NCI-H2107 (cell line): ENCODE measurements at places on chromosomes 7 and 10.

DNA sequence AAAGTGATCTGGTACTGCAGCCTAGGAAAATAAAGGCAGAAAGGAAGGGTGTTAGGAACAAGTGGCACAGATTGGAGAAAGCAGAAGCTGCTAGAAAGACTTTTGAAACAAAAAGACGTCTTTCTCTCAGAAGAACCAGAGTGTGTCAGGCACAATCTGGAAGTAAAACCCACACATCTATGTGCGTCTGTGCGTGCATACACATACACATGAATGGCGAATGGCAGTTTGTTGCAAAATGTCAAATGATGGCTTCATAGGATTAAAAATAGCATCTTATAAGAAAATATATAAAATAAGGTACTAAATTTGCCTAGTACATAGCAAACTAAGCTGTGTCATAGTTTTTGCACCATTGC is 246.3 kb downstream of the CDK14 start:
- no peak for DNase-seq

- no peak for DNase-seq
Measured at GRCh38 chr10:95565336-95565735, 4.2 kb upstream of the SORBS1 start.

- DNase-seq = no peak
Measured at GRCh38 chr7:44367475-44368043, 42.2 kb upstream of the CAMK2B start.

DNA sequence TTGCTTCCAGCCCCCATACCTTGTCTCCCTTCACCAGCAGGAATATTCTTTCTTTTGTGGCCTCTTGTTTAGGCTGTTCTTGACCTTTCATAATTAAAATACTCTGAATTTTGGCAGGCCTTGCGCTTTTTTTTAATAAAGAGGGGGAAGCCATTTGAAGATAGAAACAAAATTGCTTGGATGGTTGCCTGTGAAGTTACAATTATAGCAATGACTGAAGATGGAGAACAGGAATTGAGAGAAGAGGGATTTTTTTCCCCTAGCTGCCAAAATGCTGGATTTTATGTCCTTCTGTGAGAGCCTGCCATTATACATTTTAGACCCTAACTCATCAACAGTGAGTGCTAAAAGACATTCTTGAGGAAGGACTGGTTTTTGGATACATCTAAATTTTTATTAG is 24.8 kb downstream of the FGFBP3 start:
- DNase-seq = no peak

DNA sequence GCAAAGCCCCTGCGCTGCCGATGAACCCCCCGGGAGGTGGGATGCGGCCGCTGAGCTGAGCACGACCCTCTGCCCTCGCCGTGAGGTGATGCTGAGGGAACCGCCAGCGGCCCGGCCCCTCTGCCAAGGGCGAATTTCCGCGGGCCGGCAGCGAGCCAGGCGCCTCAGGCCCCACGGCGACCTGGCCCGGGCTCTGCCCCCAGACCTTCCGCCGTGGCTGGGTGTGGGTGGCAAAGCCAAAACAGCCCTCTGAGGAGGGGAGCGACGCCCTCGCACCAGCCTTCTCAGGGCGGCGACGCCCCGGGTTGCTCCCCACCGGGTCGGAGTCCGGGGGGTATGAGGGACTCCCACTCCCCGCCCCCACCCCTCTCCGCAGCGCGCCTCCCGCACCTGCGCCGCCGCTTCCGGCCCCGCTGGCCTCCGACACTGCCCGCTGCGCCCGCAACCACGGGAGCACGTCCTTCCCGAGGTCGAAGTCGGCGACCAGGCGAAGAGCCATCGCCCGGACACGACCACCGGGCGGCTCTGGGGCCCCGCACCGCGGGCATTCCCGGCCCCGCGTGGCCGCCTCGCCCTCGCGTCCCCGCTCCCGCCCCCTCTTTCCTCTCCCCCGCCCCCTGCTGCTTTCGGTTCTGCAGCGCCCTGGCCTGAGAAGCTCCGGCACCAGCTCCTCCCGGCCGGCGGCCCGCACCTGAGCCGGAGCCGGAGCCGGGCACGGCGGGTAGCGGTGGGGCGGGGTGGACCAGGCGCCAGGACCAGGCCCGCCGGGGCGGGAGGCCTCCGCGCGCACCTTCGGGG is at the start of gene GSAP:
GSAP (minus strand) TSS at position 527 of the 798 bp plus-strand sequence; CDS start at position 499, 28 bp downstream.
- peak; percentile 34 for DNase-seq

- no peak for DNase-seq
Measured at GRCh38 chr7:139942636-139943035, 113.6 kb downstream of the TBXAS1 start.

DNA sequence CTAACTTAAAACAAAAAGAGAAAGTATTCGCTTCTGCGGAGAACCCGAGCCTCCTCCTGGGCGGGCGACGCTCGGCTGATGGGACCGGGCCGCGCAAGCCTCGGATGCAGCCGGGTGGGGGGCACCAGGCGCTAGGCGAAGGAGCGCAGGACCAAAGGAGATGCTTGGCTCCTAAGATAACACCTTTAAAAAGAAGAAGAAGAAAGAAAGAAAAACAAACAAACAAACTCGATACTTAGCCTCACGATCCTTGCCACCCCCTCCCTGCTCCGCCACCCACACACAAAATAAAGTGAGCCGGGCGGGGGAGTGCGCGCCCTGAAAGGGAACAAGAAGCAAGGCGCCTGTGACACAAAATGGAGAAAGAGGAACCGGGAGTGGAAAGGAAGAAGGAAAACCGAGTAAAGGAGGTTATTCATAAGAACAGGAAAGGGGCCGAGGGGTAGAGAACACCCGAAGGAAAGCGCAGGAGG is 34.0 kb upstream of the EBLN1 start:
- no peak for DNase-seq

- peak; percentile 3 for DNase-seq
Measured at GRCh38 chr7:134420424-134421125, 38.3 kb downstream of the AKR1B1 start.

- DNase-seq = no peak
Measured at GRCh38 chr7:74235518-74236268, 18.5 kb downstream of the RFC2 start.

- DNase-seq = peak; percentile 24
Measured at GRCh38 chr10:123132576-123133477, 2.9 kb upstream of the HMX3 start.

DNA sequence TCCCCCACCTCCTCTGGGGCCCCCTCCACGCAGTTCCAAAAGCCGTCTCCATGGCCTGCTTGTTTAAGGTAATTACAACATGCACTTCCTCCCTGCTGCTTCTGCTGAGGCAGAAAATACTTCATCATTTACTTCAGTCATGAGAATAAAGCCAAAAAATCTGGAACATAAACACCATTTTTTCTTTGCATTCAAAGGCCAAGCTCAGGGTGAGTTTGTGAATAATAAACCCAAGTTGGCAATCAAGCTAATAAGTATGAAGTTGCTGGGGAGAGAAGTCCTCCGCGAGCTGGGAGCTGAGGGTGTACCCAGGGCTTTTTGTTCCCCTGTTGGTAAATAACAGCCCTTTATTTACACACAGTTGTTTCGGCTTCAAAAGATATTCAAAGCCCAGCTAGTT is 70.5 kb downstream of the FAM204A start:
- DNase-seq = no peak

GRCh38 chr10:484441-484924 is 205.0 kb downstream of the DIP2C start:
- DNase-seq = no peak

DNA sequence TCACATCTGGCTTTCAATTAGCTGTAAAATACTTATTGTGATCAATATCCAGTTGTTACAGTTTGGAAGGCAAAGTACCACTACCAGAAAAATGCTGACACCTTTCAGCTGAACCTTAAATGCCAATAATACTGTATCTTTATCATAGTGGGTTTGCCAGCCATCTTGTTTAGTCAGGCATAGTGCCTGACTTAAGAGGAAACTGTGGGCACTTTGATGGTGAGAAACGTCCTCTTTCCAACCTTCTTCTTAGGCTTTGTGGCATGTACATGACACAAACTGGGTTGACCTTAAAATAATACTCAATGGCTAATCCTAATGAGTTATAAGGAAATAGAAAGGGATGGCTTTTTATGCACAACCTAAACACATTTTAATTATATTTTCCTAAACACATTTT is 52.3 kb upstream of the PRR15 start:
- DNase-seq = no peak

DNA sequence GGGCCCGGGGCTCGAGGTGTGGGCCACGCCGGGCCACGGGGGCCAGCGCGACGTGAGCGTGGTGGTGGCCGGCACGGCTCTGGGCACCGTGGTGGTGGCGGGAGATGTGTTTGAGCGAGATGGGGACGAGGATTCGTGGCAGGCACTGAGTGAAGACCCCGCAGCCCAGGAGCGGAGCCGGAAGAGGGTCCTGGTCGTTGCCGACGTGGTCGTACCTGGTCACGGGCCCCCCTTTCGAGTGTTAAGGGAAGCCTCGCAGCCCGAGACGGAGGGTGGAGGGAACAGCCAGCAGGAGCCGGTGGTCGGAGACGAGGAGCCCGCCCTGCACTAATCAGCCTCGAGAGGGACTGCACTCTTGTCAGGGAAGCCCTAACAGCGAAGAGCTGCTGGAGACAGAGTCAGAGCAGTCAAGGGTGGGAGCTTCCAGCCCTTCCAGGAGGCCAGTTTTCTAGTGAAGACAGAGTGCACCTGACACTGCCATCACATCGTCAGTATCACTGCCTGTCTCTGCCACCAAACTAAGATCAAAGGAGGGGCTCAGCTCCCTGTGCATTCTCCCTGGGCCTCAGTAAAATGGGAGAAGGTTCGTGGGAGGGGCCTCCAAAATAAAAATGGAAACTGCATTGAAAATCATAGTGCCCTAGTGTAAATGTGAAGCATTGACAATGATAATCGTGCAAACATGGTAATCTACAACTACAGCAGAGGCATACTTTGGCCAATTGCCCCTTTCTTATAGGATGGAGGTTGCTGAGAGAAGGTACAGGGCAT is 1.3 kb downstream of the MBLAC1 start:
- no peak for DNase-seq

GRCh38 chr10:79129361-79129997 is 60.7 kb downstream of the ZMIZ1 start:
- no peak for DNase-seq

GRCh38 chr10:128596906-128597305 is 470.7 kb upstream of the MKI67 start:
- DNase-seq = no peak

GRCh38 chr10:111551001-111551400 is 474.2 kb downstream of the ADRA2A start:
- DNase-seq = no peak

GRCh38 chr10:71462062-71462935 is 65.6 kb downstream of the CDH23 start:
- DNase-seq = no peak

- no peak for DNase-seq
Measured at GRCh38 chr10:35684586-35684985, 42.5 kb upstream of the FZD8 start.

GRCh38 chr7:155660758-155661093 is 16.3 kb downstream of the RBM33 start:
- no peak for DNase-seq

GRCh38 chr10:4651404-4652037 is 174.5 kb upstream of the AKR1E2 start:
- no peak for DNase-seq

DNA sequence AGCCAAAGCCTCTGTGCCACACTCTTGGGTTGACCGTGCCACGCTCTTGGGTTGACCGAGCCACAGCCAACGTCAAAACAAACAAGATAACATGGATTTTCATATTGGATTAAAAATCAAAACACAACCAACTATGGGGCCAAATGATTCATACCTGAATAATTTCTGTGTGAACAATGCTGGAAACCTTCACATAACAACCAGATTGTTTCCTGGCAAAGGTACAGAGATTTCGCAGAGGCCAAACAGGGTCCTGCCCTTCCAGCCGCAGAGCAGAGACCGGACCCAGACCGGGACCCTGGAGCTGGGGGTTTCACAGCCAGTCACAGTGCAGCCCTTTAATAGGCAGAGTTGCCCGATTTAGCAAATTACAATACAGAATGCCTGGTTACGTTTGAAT is 40.5 kb downstream of the ITIH5 start:
- DNase-seq = no peak

DNA sequence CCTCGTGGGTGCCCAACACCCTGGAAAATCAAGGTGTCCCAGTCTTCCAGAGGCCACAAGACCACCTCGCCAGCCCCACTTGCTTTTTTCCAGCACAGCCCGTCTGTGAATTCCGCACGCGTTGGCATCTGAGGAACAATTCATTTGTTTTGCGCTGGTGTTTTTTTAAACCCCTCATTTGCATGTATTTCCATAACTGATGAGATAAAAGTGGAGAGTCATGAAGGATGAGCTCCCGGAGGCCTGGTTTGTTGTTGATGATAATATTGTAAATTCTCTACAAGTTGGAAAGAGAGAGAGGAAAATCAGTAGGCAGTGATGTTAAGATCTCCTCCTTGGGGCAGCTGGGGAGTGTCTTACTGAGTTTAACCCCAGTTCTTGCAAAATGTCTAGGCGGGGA is 34.6 kb downstream of the SLC29A3 start:
- DNase-seq = no peak

GRCh38 chr7:43879477-43879876 is 10.2 kb upstream of the MRPS24 start:
- no peak for DNase-seq

- DNase-seq = no peak
Measured at GRCh38 chr10:132837905-132838304, 52.0 kb upstream of the NKX6-2 start.

DNA sequence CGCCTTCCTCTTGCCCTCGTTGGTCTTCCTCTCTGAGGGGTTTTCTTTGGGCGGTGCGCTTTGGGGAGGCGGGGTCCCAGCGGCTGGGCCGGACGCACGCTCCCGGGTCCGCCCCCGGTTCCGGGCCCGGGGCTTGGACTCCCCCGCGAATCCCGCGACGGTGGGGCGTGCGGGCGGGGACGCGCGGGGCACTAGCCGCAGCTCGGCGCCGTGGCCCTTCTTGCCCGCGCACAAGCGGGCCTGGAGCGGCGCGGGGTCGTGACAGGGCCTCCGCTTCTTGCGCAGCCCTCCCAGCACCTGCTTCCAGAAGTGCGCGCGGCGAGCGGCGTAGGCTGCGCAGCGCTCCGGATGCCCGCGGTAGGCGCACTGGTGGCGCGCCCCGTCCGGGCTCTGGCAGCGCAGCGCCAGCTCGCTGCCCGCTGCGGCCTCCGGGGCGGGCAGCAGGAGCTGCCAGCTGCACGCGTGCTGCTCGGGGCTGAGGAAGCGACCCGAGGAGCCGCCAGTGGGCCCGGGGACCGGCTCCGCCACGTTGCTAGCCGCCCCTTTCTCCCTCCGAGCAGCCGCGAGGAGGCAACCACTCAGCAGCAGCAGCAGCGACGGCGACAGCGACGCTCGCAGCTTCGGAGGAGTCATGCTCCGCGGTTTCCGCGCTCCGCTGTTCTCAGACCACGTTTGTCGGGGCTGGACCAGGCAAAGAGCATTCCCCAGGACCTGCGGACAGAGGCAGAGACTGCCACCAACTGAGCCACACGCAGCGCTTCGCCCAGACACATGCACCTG is 759 bp downstream of the FGFBP3 start:
- peak; percentile 7 for DNase-seq

- no peak for DNase-seq
Measured at GRCh38 chr10:124626759-124627380, 117.3 kb downstream of the FAM53B start.

- DNase-seq = no peak
Measured at GRCh38 chr10:88138319-88138848, 275.0 kb downstream of the PTEN start.
